Psoas muscle (tissue), 8 donors: ENCODE measurements at places on chromosomes 3 and 15. TPM values are rescaled to one million over a fixed set of nuclear protein-coding genes. Genes with fewer than 3 reads are reported as not detected.

The TRIM42 gene
- not detected for polyA plus RNA-seq

DNA sequence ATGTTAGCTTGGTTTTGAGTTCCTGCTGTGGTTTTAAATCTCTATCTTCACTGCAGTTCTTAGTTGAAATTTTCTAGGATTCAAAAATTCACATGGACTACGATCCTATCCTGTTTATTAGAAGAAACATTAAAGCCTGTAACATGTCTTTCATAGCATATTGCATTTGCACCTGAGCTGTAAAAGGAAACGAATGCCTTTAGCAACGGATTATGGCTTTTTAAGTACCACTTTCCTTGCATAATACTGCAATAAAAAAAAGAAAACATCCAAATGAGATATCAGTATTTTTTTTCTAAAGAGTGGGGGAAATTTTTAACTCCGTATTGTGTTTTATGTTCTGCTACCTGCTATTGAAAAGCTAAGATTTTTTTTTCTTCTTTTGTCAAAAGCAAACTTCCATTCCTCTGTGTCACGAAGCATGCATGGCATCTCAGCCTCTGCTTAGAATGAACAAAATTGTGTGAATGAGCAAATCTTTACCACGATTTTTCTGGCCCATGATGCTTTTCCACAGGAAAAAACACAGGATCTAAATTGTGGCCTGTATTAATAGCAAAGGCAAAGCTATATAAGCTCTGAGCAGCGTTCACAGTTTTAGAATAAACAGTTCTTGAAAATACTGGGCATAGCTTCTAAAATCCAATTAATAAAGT lies 110.0 kb upstream of the CDIN1 start:
- no peak for DNase-seq

The SLC35A5 gene
- polyA plus RNA-seq = 15.4 TPM

GRCh38 chr15:73760330-73761329 lies 7.5 kb upstream of the INSYN1 start:
- no peak for DNase-seq

- DNase-seq = no peak
Measured at GRCh38 chr3:25246913-25247312, 181.2 kb upstream of the RARB start.

The AGBL1 gene
- 1.9 TPM for polyA plus RNA-seq

The LTK gene
- not detected for polyA plus RNA-seq

- DNase-seq = no peak
Measured at GRCh38 chr15:22253676-22254408, 173.5 kb downstream of the OR4M2 start.

GRCh38 chr3:58334013-58334321 lies 1.3 kb downstream of the PXK start:
- DNase-seq = no peak

The CRELD1 gene
- 35.0 TPM for polyA plus RNA-seq

- DNase-seq = no peak
Measured at GRCh38 chr3:181868576-181869082, 156.9 kb downstream of the SOX2 start.

GRCh38 chr15:96882121-96882772 lies 551.7 kb downstream of the NR2F2 start:
- DNase-seq = no peak

- no peak for DNase-seq
Measured at GRCh38 chr15:64597477-64597822, 137.1 kb downstream of the ZNF609 start.

- peak; percentile 31 for DNase-seq
Measured at GRCh38 chr15:84402856-84403608, 167.5 kb downstream of the GOLGA6L4 start.

The LPCAT4 gene
- 6.7 TPM for polyA plus RNA-seq

DNA sequence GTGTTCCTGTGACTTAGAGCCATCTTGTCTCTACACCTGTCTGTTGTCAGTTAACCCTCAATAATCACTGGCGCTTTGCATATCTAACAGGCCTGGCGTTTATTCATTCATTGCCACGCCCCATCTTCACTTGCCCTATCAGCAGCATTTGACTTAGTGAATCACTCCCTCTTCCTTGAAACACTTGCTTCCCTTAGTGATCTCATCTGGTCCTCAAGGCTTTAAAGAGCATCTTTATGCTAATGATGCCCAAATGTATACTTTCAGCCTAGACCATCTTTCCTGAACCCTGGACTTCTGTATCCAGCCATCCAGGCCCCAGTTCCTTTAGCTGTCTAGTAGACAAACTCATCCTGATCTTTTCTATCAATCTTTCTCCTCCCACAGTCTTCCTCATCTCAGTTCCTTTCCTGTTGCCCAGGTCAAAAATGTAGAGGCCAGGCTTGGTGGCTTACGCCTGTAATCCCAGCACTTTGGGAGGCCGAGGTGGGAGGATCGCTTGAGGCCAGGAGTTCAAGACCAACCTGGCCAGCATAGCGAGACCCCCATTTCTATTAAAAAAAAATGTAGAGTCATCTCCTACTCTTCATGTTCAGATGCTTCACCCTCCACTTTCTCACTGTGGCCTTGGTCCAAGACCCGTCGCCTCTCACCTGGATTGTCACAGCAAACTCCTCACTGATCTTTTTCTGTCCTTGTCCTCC lies 1.4 kb upstream of the IGDCC4 start:
- DNase-seq = no peak

DNA sequence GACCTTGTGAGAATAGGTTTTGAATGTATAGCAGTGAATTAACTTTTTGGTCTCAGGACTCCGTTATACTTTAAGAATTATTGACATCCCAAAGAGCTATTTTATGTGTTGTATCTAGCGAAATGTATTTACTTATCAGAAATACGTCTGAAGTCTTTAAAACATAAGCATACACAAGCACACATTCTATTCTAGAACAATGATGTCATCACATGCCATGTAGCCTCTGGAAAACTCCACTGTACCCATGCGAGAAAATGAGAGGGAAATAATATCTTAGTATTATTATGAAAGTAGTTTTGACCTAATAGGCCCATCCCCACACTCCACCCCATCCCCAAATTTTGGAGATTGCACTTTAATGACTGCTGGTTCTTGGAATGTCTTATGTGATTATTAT lies 1.5 kb downstream of the POLR2M start:
- no peak for DNase-seq

The MUC20 gene
- 1.3 TPM for polyA plus RNA-seq

GRCh38 chr3:172315401-172316091 lies 132.7 kb downstream of the GHSR start:
- DNase-seq = no peak

The TTLL13 gene
- polyA plus RNA-seq = 0.03 TPM

GRCh38 chr15:39934397-39935071 lies 619 bp downstream of the EIF2AK4 start:
- DNase-seq = no peak

DNA sequence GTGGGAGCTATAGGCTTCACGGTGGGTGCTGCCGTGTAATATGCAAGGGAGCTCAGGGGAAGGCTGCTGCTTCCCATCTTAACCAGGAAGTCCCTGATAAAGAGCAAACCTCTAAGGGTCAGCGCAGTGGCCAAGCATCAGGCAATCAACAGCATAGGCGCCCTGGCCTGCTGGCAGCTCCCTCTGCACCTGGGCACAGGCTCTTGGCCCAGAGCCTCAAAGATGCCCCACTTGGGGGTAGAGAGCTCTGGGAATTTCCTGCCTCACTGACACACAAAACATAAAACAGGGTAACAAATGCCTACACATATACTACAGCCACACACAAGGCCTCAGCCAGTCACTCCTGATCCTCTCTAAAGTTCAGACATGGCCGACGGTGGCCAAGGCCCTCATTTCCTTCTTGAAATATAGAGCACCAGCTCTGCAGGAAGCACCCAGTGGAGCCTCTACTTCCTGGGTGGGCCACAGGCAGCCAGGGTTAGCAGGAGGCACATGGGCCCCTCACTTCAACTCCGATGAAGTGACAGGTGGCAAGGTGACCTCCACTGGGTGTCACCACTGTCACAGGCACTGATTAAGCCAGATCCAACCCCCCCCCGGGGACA lies 20.5 kb downstream of the SLC41A3 start:
- no peak for DNase-seq

The ALDH1A2 gene
- 1.9 TPM for polyA plus RNA-seq

The SPTSSB gene
- 0.04 TPM for polyA plus RNA-seq

- DNase-seq = no peak
Measured at GRCh38 chr3:132749786-132750185, 27.6 kb upstream of the NPHP3 start.

- DNase-seq = no peak
Measured at GRCh38 chr3:132368962-132369361, 48.3 kb upstream of the DNAJC13 start.

The ITPKA gene
- polyA plus RNA-seq = 0.04 TPM

GRCh38 chr3:39750712-39751111 lies 58.7 kb upstream of the MYRIP start:
- DNase-seq = no peak

The CYP19A1 gene
- 4.7 TPM for polyA plus RNA-seq

DNA sequence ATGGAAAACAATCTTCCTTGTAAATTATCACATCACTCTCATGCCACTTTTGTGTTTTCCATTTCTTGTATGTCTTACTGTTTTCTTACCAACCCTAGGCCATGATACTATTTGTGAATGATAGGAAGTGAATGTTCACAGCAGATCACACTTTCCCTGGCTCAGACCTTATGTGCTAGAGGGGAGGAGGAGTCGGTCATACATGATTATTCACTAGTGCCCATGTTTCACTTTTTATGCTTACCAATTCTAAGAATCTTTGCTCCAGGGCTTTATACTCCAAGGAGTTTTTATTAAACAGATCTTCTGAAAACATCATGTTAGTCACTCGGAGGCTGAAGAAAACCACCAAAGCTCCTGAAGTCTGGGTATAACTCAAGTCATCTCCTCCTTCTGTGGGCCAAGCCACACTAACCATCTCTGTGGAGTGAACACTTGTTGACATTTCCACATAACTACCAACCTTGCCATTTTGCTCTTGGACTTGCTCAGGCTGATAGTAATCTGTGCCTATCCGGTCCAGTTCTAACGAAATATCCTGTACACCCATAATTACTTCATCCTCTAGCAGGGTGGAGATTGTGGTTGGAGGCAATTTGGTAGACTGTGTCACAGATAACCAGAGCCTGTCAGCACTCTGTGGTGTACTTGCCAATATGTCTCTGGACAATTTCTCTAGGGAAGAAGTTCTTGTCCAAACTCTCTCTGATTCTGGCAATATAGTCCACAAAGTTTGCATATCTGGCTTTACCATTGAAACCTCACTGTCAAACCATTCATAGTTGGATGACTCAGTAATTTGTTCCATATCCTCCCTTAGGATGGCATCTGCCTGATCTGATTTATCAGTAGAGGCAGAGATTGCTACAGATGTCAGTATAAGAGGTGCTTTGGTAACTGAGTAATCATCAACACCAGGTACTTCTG lies 76.8 kb downstream of the IMPG2 start:
- no peak for DNase-seq
